ENCODE measurements at places on chromosomes 12 and 14.

- peaks cover 8% of the 10 kb centered on the region for H3K27me3 ChIP-seq
- DNase-seq, result no peak
- H3K36me3 ChIP-seq, result no peaks in the 10 kb centered on the region
- peaks cover 8% of the 10 kb centered on the region for H3K4me1 ChIP-seq
- no peak overlapping the region for H3K27ac ChIP-seq
- no peak overlapping the region for H3K4me3 ChIP-seq
These were observed 67.0 kb upstream of the BEGAIN start for GRCh38 chr14:100654025-100654813.

- peak; percentile 49 for DNase-seq
- peak overlapping the region; percentile 44 for H3K27ac ChIP-seq
- peaks cover 51% of the 10 kb centered on the region for H3K4me1 ChIP-seq
- no peak overlapping the region for H3K4me3 ChIP-seq
These were observed 984.8 kb downstream of the TMEM121 start for GRCh38 chr14:106511006-106511799.

GRCh38 chr12:89873745-89874144 is 165.1 kb upstream of the ATP2B1 start:
- no peak for DNase-seq
- no peaks in the 10 kb centered on the region for H3K36me3 ChIP-seq
- H3K27me3 ChIP-seq, result no peaks in the 10 kb centered on the region
- no peaks in the 10 kb centered on the region for H3K4me1 ChIP-seq

- no peaks in the 10 kb centered on the region for H3K36me3 ChIP-seq
- peaks cover 5% of the 10 kb centered on the region for H3K27me3 ChIP-seq
- no peaks in the 10 kb centered on the region for H3K4me1 ChIP-seq
- no peak overlapping the region for H3K4me3 ChIP-seq
- DNase-seq, result no peak
These were observed 6.7 kb downstream of the C12orf54 start for GRCh38 chr12:48489012-48489411.

GRCh38 chr14:92415969-92416368 is 93.0 kb downstream of the SLC24A4 start:
- no peaks in the 10 kb centered on the region for H3K36me3 ChIP-seq
- no peak overlapping the region for H3K27ac ChIP-seq
- no peaks in the 10 kb centered on the region for H3K4me1 ChIP-seq
- H3K4me3 ChIP-seq, result no peak overlapping the region
- DNase-seq, result no peak

DNA sequence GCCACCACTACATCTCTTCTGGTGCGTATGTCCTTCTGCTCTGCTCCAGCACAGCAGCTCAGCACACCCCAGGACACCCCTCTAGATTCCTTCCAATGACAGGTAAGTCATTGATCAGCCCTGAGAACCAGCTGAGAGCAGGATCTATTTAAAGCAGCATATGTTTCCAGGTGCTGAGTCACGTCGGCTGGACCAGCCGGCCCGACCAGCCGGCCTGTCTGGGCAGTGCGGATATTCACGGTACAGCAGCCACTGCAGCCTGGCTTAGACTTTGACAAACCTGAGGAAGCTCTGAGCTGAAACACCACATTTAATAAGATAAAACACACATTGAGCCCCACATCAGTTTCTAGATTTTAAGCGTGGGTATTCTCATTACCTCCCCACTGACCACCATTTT is 31.8 kb upstream of the RPH3A start:
- no peak overlapping the region for H3K4me3 ChIP-seq
- H3K27ac ChIP-seq, result no peak overlapping the region
- no peaks in the 10 kb centered on the region for H3K4me1 ChIP-seq
- no peak for DNase-seq
- no peaks in the 10 kb centered on the region for H3K27me3 ChIP-seq

- peaks cover 5% of the 10 kb centered on the region for H3K4me1 ChIP-seq
- H3K4me3 ChIP-seq, result peak overlapping the region; percentile 75
- peak overlapping the region; percentile 65 for H3K27ac ChIP-seq
- no peaks in the 10 kb centered on the region for H3K27me3 ChIP-seq
These were observed 28.2 kb downstream of the WBP11 start for GRCh38 chr12:14774906-14775635.

- no peaks in the 10 kb centered on the region for H3K36me3 ChIP-seq
- H3K4me3 ChIP-seq, result no peak overlapping the region
- no peaks in the 10 kb centered on the region for H3K4me1 ChIP-seq
- no peaks in the 10 kb centered on the region for H3K27me3 ChIP-seq
These were observed 31.9 kb downstream of the CACNA1C start for GRCh38 chr12:2084553-2085296.

DNA sequence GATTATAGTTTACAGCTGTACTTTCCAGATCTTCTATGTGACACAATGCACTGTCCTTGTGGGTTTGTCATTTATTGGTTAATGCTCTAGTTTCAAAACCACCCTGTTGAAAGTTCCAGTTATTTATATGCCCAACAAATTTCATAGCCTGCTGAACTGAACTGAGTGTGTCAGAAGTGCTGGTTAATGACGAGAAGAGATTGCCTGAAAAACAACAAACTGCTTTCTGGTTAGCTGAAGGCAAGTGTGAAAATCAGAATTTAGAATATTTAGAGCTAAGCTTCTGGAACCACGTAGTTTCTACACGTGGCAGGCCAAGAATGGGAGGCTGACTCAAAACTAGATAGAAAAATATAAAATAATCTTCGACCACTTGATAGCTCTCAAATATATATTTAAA is 19.1 kb upstream of the RIN3 start:
- H3K4me1 ChIP-seq, result no peaks in the 10 kb centered on the region
- H3K27me3 ChIP-seq, result no peaks in the 10 kb centered on the region
- DNase-seq, result no peak
- H3K27ac ChIP-seq, result no peak overlapping the region
- H3K36me3 ChIP-seq, result no peaks in the 10 kb centered on the region

- H3K36me3 ChIP-seq, result no peaks in the 10 kb centered on the region
- H3K27me3 ChIP-seq, result no peaks in the 10 kb centered on the region
- no peak overlapping the region for H3K27ac ChIP-seq
- DNase-seq, result no peak
- H3K4me3 ChIP-seq, result no peak overlapping the region
These were observed 22.4 kb downstream of the PROX2 start for GRCh38 chr14:74853581-74853980.

GRCh38 chr14:97620066-97620465 is 822.9 kb downstream of the VRK1 start:
- H3K27me3 ChIP-seq, result no peaks in the 10 kb centered on the region
- no peaks in the 10 kb centered on the region for H3K36me3 ChIP-seq
- H3K27ac ChIP-seq, result peak overlapping the region; percentile 64
- H3K4me1 ChIP-seq, result peaks cover 34% of the 10 kb centered on the region
- no peak for DNase-seq

DNA sequence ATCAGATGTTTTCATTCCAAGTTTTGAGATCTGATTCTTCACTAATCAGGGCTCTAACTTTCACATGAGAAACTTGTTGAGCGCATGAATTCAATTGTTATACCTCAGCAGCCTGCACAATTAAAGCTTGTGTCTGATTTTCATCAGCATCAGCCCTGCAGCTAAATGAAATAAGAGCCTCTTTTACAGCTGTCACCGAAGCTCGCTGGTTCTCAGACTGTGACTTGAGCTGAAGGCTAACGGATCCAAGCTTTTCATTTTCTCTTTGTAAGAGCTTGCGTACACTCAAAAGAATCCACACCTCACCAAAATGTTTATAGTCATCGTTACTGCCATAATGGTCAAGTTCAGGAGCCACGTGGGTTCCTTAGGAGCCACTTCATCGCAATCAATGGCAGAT is 65.5 kb upstream of the BEGAIN start:
- no peak overlapping the region for H3K27ac ChIP-seq
- peaks cover 8% of the 10 kb centered on the region for H3K27me3 ChIP-seq
- H3K36me3 ChIP-seq, result no peaks in the 10 kb centered on the region
- no peak for DNase-seq

- H3K4me1 ChIP-seq, result no peaks in the 10 kb centered on the region
- H3K27me3 ChIP-seq, result no peaks in the 10 kb centered on the region
- H3K27ac ChIP-seq, result no peak overlapping the region
- no peak overlapping the region for H3K4me3 ChIP-seq
These were observed 381.4 kb downstream of the ETNK1 start for GRCh38 chr12:23006413-23006812.

DNA sequence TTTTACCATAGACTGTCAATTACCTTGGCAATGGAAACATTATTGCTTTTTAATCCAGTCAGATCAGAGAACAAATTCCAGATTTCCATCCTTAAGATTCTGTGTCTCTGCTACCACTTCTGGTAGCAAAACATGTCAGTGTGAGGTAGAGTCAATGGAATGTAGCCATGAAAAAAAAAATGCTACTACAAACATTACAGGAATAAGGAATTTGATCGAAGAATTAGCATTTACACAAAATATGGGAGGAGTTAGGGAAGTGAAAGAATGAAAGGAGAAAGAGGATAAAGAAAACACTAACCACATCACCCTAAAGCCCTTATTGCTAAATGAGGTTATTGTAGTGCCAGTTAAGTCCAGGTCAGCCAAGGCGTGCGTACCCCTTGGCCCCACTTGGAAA is 9.2 kb downstream of the MED21 start:
- H3K27me3 ChIP-seq, result no peaks in the 10 kb centered on the region
- no peaks in the 10 kb centered on the region for H3K4me1 ChIP-seq
- no peak overlapping the region for H3K27ac ChIP-seq
- H3K4me3 ChIP-seq, result no peak overlapping the region
- peaks cover 57% of the 10 kb centered on the region for H3K36me3 ChIP-seq

- no peak overlapping the region for H3K27ac ChIP-seq
- peaks cover 36% of the 10 kb centered on the region for H3K4me1 ChIP-seq
- no peak overlapping the region for H3K4me3 ChIP-seq
- H3K36me3 ChIP-seq, result no peaks in the 10 kb centered on the region
These were observed 3.1 kb downstream of the WNT10B start for GRCh38 chr12:48968467-48968866.

DNA sequence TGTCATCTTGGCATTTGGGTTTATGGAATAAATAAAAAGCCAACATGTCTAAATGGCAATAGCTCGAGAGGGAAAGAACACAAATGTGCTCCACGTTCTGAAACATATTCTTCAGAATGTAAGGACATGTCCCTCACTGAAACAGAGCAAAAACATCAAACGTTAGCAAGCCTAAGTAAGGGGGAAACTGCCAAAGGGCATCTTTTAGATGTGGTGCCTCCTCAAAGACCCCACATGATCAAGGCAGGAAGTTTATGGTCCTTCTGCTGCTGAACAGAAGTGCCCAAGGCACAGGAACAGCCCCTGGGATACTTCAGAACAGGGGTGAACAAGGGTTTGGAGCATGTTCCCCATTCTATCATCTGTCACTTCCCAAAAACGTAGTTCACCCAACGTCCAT is 227.0 kb downstream of the ANO2 start:
- H3K4me1 ChIP-seq, result no peaks in the 10 kb centered on the region
- no peak for DNase-seq
- no peaks in the 10 kb centered on the region for H3K36me3 ChIP-seq
- H3K4me3 ChIP-seq, result no peak overlapping the region
- no peak overlapping the region for H3K27ac ChIP-seq
- no peaks in the 10 kb centered on the region for H3K27me3 ChIP-seq

- no peaks in the 10 kb centered on the region for H3K27me3 ChIP-seq
- no peaks in the 10 kb centered on the region for H3K4me1 ChIP-seq
- no peak overlapping the region for H3K4me3 ChIP-seq
- no peak for DNase-seq
- no peak overlapping the region for H3K27ac ChIP-seq
- no peaks in the 10 kb centered on the region for H3K36me3 ChIP-seq
These were observed 61.8 kb downstream of the RCOR1 start for GRCh38 chr14:102654298-102654697.

DNA sequence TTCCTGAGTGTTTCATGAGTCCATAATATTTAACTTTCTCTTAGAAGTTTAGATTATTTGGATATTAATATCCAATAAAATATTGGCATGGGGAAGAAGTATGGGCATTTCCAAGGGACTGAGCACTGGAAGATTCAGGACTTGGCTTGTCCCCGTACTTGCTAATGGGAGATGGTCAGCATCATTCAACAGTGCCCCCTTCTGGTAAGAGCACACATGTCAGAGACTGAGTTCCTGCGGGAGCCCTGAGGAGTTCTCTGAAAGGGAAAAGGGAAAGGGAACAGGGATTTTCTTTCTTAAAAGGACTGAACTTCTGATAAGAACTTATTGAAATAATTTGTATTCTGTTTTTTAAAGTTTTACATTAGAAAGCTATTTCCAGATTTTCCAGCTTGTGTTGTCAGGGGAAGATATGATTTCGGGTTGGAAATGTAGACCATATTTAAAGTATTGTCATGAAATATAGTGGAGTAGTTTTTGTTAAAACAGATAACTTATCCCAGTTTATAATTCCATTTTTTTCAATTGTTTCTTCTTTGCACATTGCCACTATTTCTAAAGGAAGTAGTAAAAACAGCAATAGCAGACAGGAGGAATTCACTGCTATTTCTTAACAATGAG is 59.8 kb upstream of the C12orf71 start:
- no peak overlapping the region for H3K4me3 ChIP-seq
- no peaks in the 10 kb centered on the region for H3K27me3 ChIP-seq
- no peak for DNase-seq

DNA sequence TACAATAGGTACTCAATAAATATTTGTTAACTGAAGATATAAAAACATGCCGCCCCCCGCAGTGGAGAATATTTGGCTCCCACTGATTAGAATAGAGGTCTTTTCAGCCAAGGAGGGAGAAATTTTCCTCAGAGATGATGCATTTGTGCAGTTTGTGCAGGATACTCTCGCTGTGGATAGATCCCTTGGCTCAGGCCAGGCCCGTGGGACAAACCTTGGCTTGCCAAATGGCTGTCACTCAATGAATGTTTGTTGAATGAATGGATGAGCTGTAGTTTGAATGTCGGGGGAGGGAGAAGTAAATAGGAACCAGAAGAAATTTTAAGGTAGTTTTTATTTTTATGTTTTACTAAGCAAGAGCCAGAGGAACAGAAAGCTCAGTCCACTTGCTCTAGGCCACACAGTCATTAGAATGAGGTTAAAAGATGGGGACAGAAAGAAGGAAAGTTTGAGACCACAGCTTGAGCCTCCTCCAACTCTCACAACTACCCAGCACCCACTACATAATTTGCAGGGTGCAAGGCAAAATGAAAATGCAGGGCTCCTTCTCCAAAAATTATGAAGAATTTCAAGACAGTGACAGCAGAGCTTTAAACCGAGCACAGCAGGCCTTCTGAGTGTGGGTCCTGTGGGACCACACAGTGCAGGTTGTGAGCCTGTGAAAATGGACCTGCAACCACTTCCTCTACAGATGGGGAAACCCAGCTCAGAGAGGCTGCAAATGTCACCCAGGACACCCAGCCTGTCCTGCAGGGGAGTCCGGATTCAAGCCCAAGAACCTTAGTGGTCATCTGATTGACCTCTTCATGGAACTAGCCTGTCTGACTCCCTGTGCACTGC is 51.4 kb downstream of the WSCD2 start:
- H3K27me3 ChIP-seq, result no peaks in the 10 kb centered on the region
- no peaks in the 10 kb centered on the region for H3K4me1 ChIP-seq
- no peak overlapping the region for H3K27ac ChIP-seq
- no peak for DNase-seq
- no peaks in the 10 kb centered on the region for H3K36me3 ChIP-seq

All from effector memory CD4-positive, alpha-beta T cell (primary cell).